ENCODE measurements at places on chromosomes 6 and 20. TPM values are rescaled to one million over a fixed set of nuclear protein-coding genes. Genes with fewer than 3 reads are reported as not detected.

PHACTR3 gene
- not detected for total RNA-seq

GNMT gene
- total RNA-seq: not detected

SOX18 gene
- total RNA-seq: 2.3 TPM

DLL1 gene
- total RNA-seq: 0.12 TPM

PMEPA1 gene
- 372 TPM for total RNA-seq

GJA1 gene
- total RNA-seq: 83.9 TPM

B3GALT4 gene
- 0.72 TPM for total RNA-seq

WFDC12 gene
- total RNA-seq: not detected

KCNB1 gene
- total RNA-seq: 0.44 TPM

GPR63 gene
- total RNA-seq: 0.61 TPM

HRH3 gene
- not detected for total RNA-seq

CYP21A2 gene
- not detected for total RNA-seq

ANKRD6 gene
- total RNA-seq: 2.1 TPM

TOX2 gene
- total RNA-seq: 10.2 TPM

SLC17A4 gene
- not detected for total RNA-seq

PDSS2 gene
- 6.2 TPM for total RNA-seq

ZNF292 gene
- 3.8 TPM for total RNA-seq

HLA-DRB5 gene
- not detected for total RNA-seq

TFEB gene
- total RNA-seq: 5.9 TPM

CRIP3 gene
- total RNA-seq: 0.20 TPM

COL12A1 gene
- total RNA-seq: 5.2 TPM

TTBK1 gene
- total RNA-seq: 0.03 TPM

GMPR gene
- 0.30 TPM for total RNA-seq

AK9 gene
- total RNA-seq: 1.5 TPM

UNC5CL gene
- 0.20 TPM for total RNA-seq

CPXM1 gene
- not detected for total RNA-seq

HTR1B gene
- not detected for total RNA-seq

MMUT gene
- 5.8 TPM for total RNA-seq

PLN gene
- not detected for total RNA-seq

FGD2 gene
- not detected for total RNA-seq

PTCHD4 gene
- not detected for total RNA-seq

SLC22A1 gene
- 2.8 TPM for total RNA-seq

PCK1 gene
- not detected for total RNA-seq

TMEM14A gene
- 36.4 TPM for total RNA-seq

All from A549 treated with CpdA at 1 μM for 4 hours (cell line).